ENCODE measurements at places on chromosomes 5 and 9. TPM values are rescaled to one million over a fixed set of nuclear protein-coding genes. Genes with fewer than 3 reads are reported as not detected.

OCLN gene
- 0.12 TPM for polyA plus RNA-seq

WHRN gene
- 0.12 TPM for polyA plus RNA-seq

LTC4S gene
- polyA plus RNA-seq: 0.97 TPM

GTF2H2 gene
- 11.8 TPM for polyA plus RNA-seq

SH3TC2 gene
- polyA plus RNA-seq: not detected

UBQLN1 gene
- 82.3 TPM for polyA plus RNA-seq

ADGRD2 gene
- polyA plus RNA-seq: not detected

EIF4E1B gene
- not detected for polyA plus RNA-seq

NUTM2F gene
- not detected for polyA plus RNA-seq

LIX1 gene
- not detected for polyA plus RNA-seq

- no peaks in the 10 kb centered on the region for H3K27me3 ChIP-seq
- no peak overlapping the region for H3K27ac ChIP-seq
- no peaks in the 10 kb centered on the region for H3K36me3 ChIP-seq
- no peak for DNase-seq
Observed at GRCh38 chr5:9498541-9499497, 47.1 kb downstream of the SEMA5A start.

- H3K36me3 ChIP-seq: no peaks in the 10 kb centered on the region
- no peaks in the 10 kb centered on the region for H3K27me3 ChIP-seq
- H3K27ac ChIP-seq: no peak overlapping the region
- DNase-seq: no peak
Observed at GRCh38 chr9:130309689-130310455, 44.3 kb downstream of the HMCN2 start.

DNA sequence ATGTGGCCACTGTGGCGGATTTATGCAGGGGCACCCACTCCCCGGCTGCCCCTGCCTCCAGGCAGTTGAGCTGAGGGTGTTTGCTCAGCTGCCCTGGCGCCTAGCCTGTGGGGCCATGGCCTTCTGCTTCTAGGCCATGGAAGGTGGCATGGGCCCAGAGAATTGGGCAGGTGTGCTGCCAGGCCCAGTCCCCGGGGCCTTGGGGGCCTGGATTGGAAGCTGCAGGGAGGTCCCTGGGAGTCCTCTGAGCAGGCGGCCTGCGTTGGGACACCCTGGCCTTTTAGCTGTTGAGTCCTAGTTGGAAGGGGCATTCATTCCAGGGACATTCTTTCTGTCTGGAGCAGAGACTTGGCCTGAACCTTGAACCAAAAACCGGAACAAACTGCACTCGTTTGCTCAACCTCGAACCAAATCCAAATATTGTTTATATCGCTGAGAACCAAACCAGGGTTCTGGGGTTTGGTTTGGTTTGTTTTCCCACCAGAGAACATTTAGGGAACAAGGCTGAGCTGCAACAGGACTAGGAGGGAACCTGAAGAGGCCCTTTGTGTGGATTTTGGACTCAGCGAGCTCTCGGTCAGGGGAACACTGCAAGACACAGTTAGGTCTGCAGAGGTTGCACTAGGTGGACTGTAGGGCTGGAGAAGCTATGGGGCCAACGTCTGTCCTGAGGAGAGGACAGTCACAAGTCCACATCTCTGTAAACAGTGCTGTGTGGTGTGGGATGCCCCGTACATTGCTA is 116.8 kb downstream of the BOD1 start:
- H3K27ac ChIP-seq: no peak overlapping the region
- H3K36me3 ChIP-seq: no peaks in the 10 kb centered on the region
- no peaks in the 10 kb centered on the region for H3K4me1 ChIP-seq
- H3K27me3 ChIP-seq: no peaks in the 10 kb centered on the region

DNA sequence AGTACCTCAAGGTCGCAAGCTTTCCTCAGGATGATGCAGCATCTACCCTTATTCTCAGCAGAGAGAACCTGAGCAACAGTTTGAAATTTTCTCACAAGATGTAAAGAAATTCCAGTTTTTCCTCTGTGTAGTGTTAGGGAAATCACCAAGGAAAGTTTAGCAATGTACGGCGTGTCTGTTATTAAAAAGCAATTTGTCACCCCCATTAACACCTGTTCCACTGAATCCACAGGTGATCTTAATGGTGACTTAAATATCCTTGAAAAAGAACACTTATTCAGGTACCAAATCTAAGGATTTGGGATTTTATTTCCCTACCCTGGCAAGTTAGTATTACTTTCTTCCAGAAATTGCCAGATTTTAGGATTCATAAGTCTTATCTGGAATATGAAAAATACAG is 77.9 kb upstream of the ATP10B start:
- no peaks in the 10 kb centered on the region for H3K27me3 ChIP-seq
- H3K4me3 ChIP-seq: no peak overlapping the region
- no peaks in the 10 kb centered on the region for H3K36me3 ChIP-seq
- no peak for DNase-seq

- no peaks in the 10 kb centered on the region for H3K27me3 ChIP-seq
- no peak overlapping the region for H3K27ac ChIP-seq
- DNase-seq: no peak
- no peaks in the 10 kb centered on the region for H3K36me3 ChIP-seq
- no peak overlapping the region for H3K4me3 ChIP-seq
Observed at GRCh38 chr5:154285661-154286408, 95.3 kb downstream of the GALNT10 start.

GRCh38 chr5:150931368-150931965 is 26.7 kb upstream of the ZNF300 start:
- H3K4me3 ChIP-seq: no peak overlapping the region
- no peaks in the 10 kb centered on the region for H3K27me3 ChIP-seq
- no peak for DNase-seq
- H3K27ac ChIP-seq: no peak overlapping the region

DNA sequence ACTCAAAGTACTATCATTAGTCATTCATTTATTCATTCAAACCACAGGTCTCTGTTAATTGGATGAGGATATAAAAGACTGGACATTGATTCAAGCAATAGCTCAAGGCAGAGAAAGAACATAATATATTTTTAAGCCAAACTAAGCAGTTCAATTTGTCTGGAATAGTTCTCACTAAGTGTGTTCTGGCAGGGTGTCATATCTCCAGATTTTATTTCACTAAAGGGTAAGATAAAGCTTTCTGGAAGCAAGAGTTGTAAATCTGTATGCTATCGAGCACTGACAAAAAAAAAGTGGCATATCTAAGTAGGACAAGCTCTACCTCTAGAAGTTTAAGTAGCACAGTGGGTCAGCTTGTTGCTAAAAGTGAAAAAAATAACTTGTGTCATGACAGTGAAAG is 375.6 kb downstream of the TUSC1 start:
- H3K27me3 ChIP-seq: no peaks in the 10 kb centered on the region
- H3K4me3 ChIP-seq: no peak overlapping the region
- H3K4me1 ChIP-seq: no peaks in the 10 kb centered on the region
- H3K36me3 ChIP-seq: no peaks in the 10 kb centered on the region

DNA sequence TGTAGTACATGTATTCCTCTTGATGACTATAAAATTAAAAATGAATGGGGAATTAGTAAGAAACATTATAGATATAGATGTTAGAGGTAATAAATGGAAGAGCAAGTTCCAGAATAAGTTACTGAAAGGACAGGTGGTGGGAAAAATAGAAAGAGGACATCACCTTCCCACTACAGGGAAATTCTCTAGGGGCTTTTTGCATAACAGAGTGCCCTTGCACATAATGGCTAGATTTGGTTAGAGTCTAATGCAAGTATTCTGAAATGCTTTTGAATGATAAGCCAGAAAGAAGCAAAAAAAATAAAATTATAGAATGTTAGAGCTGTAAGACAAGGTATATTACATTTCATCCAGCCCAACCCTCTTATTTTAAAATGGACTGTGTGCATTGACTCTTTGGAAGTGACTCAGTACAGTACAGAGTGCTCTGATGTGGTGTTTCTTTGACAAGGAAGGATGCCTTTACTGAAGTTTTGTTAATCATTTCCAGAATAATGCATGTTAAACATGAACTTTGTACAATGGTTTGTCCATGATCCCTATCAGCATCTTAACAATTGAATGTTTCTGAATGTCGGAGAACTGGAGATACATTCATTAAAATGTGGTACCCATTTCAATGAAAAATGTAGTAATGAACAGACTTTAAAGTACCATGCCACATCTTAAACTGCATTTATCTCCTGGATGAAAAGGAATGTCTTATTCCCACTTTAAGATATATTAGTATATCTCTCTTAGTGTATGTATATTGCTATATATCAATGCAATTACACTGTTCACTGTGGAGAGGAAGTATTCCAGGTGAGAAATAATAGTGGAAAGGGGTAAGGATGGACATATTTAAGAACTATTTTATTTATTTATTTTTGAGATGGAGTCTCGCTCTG is 391.1 kb downstream of the ADGRV1 start:
- H3K4me1 ChIP-seq: no peaks in the 10 kb centered on the region
- H3K36me3 ChIP-seq: no peaks in the 10 kb centered on the region
- no peak overlapping the region for H3K27ac ChIP-seq
- no peak overlapping the region for H3K4me3 ChIP-seq
- no peak for DNase-seq

GRCh38 chr9:127950513-127951289 is 13.0 kb upstream of the DPM2 start:
- peak overlapping the region; percentile 84 for H3K27ac ChIP-seq
- peaks cover 44% of the 10 kb centered on the region for H3K4me1 ChIP-seq

GRCh38 chr5:128007939-128008338 is 75.6 kb upstream of the SLC12A2 start:
- no peak for DNase-seq
- H3K27ac ChIP-seq: no peak overlapping the region
- H3K4me1 ChIP-seq: no peaks in the 10 kb centered on the region
- no peak overlapping the region for H3K4me3 ChIP-seq
- no peaks in the 10 kb centered on the region for H3K36me3 ChIP-seq

GRCh38 chr5:13478831-13479465 is 465.5 kb downstream of the DNAH5 start:
- H3K27me3 ChIP-seq: no peaks in the 10 kb centered on the region
- H3K4me3 ChIP-seq: no peak overlapping the region
- H3K4me1 ChIP-seq: no peaks in the 10 kb centered on the region
- H3K27ac ChIP-seq: no peak overlapping the region
- no peak for DNase-seq

DNA sequence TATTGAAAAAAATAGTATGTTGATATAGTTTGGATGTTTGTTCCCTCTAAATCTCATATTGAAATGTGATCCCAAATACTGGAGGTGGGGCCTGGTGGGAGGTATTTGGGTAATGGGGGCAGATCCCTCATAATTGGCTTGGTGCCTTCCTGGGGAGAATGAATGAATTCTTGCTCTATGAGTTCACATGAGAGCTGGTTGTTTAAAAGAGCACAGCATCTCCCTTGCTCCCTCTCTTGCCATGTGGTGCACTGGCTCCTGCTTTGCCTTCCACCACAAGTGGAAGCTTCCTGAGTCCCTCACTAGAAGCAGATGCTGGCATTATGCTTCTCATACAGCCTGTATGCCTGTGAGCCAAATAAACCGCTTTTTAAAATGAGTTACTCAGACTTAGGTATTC is 154.8 kb downstream of the ADAMTS6 start:
- H3K36me3 ChIP-seq: no peaks in the 10 kb centered on the region
- H3K4me3 ChIP-seq: no peak overlapping the region
- no peak overlapping the region for H3K27ac ChIP-seq
- H3K4me1 ChIP-seq: no peaks in the 10 kb centered on the region
- DNase-seq: no peak
- no peaks in the 10 kb centered on the region for H3K27me3 ChIP-seq

DNA sequence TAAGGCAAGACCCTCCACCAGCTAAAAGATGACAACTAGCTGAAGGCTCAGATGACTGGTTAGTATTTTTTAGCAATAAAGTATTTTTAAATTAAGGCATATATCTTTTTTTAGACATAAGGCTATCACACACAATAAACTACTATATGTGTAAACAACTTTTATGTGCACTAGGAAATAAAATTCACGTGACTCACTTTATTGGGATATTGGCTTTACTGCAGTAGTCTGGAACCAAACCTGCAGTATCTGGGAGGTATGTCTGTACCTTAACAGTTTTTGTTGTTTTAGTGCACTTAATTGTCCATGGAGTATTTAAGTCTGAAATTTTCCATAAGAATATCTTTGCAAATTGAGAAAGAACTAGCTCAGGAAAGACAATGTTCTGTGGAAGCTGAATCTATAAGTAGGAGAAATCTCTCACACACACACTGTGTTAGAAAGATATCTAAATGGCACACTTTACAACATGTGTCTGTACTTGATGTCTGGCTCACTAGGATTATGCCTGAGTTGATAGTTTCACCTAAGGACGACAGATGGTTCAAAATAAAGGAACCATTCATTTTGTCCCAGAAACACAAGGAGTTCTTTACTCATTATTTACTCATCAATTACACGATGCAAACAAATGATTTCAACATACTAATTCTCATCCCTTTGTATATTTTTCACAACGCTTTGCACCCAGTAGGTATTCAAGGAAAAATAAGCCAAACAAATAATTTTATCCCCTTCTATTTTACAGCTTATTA is 4.6 kb downstream of the RAPGEF6 start:
- peaks cover 5% of the 10 kb centered on the region for H3K36me3 ChIP-seq
- no peaks in the 10 kb centered on the region for H3K27me3 ChIP-seq
- no peak overlapping the region for H3K27ac ChIP-seq
- peaks cover 38% of the 10 kb centered on the region for H3K4me1 ChIP-seq
- no peak overlapping the region for H3K4me3 ChIP-seq

DNA sequence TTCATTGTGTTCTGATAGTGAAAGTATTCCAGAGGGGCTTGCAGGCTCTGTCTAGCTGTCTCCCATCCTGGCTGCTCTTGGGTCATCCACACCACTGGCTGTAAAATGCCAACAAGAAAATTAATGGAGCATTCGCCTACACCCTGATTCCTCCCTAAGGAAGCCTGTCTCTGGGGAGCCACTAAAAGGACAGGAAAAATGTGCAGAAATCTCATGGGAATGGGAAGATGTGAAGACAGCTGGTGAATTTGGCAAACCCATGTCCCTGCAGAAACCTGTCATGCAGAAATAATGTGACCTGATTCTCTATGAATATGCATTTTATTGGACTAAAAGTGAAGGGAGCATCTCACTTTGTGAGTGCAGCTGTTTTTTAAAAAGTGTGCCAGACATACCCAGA is 265.6 kb downstream of the TUSC1 start:
- H3K27me3 ChIP-seq: no peaks in the 10 kb centered on the region
- no peaks in the 10 kb centered on the region for H3K36me3 ChIP-seq
- no peak overlapping the region for H3K4me3 ChIP-seq
- H3K4me1 ChIP-seq: no peaks in the 10 kb centered on the region
- no peak overlapping the region for H3K27ac ChIP-seq

GRCh38 chr5:150514708-150515211 is 6.8 kb downstream of the NDST1 start:
- no peak overlapping the region for H3K4me3 ChIP-seq
- H3K36me3 ChIP-seq: no peaks in the 10 kb centered on the region
- H3K27ac ChIP-seq: no peak overlapping the region
- H3K4me1 ChIP-seq: no peaks in the 10 kb centered on the region
- no peaks in the 10 kb centered on the region for H3K27me3 ChIP-seq

DNA sequence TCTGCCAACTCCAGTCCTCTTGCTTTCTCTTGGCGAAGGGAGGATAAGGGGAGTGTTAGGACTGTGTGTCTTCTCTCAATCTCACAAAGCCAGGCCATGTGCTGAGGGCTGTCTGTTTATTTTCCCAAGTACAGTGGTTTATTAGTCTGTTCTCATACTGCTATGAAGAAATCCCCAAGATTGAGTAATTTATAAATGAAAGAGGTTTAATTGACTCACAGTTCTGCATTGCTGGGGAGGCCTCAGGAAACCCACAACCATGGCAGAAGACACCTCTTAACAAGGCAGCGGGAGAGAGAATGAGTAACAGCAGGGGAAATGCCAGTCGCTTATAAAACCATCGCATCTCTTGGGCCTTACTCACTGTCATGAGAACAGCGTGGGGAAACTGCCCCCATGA is 36.2 kb upstream of the CKS2 start:
- H3K4me3 ChIP-seq: no peak overlapping the region
- no peaks in the 10 kb centered on the region for H3K27me3 ChIP-seq
- H3K4me1 ChIP-seq: peaks cover 8% of the 10 kb centered on the region
- DNase-seq: no peak
- no peak overlapping the region for H3K27ac ChIP-seq
- H3K36me3 ChIP-seq: no peaks in the 10 kb centered on the region

All from naive thymus-derived CD4-positive, alpha-beta T cell (primary cell).